ENCODE measurements at places on chromosomes 2 and 18.

DNA sequence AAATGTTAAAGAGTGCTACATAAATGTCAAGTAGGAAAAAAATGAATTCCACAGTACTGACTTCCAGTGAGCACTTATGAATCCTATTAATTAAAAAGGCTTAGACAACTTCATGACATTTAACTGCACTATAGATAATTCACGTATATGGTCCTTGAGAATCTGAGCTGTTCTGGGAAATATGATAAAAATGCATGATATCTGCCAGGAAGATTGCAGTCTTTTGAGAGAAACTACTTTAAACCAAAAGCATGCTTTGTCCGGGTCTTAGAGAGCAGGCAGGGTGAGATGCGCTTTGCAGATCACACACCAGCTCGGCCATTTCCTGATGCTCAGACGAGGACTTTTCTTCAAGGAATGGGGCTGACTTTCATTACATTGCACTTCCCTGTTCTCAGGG, 42.6 kb downstream of the CMPK2 start:
- DNase-seq: no peak

- no peak for DNase-seq
These were observed 303.5 kb downstream of the EPHA4 start for GRCh38 chr2:221268631-221269030.

- peak; percentile 74 for DNase-seq
These were observed 11.5 kb upstream of the IL1A start for GRCh38 chr2:112795774-112796173.

DNA sequence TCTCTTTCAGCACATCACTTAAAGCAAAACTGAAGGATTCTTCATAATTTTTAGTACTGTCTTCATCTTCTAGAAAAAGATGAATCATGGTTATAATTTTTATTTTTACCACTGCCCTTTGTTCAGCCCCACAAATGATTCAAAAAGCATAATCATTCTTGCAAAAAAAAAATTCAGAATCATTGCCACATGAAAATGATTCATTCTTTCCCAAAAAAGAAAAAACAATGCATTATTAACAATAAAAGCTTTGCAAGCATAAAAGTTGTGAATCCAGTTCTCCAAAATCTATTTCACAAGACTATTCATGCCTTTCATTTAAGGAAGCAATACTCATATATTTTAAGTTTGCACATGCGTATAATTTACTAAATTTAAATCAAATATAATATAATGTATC, 204.8 kb downstream of the RBM43 start:
- peak; percentile 81 for DNase-seq

GRCh38 chr2:75466708-75467311, 93.9 kb downstream of the EVA1A start:
- peak; percentile 20 for DNase-seq

Data from suppressor macrophage treated with lipopolysaccharide for 4 hours (primary cell).